Activated CD4-positive, CD25-positive, alpha-beta regulatory T cell (primary cell): ENCODE measurements at places on chromosomes 13 and 19.

DNA sequence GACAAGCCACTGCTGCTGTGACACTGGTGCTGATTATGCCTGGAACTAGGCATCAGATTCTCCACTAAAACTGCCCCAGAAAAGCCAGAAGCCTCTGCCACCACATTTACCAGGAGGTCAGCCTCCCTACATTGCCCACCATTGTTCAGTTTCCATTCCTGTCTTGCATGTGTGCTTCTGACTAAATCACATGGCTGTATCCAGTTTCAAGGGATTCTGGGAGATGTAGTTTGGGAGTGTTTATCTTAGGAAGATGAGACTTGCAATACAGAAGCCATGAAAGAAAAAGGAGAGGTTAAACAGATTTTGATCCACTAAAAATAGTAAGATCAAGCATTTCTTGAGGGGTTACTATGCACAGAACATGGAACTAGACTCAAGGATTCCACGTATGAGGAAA is 40.7 kb upstream of the SERPINE3 start:
- DNase-seq: no peak

GRCh38 chr13:39881887-39882286 is 226.4 kb downstream of the COG6 start:
- DNase-seq: no peak

- DNase-seq: no peak
These were observed 113.6 kb downstream of the ATP11A start for GRCh38 chr13:112803422-112803821.

DNA sequence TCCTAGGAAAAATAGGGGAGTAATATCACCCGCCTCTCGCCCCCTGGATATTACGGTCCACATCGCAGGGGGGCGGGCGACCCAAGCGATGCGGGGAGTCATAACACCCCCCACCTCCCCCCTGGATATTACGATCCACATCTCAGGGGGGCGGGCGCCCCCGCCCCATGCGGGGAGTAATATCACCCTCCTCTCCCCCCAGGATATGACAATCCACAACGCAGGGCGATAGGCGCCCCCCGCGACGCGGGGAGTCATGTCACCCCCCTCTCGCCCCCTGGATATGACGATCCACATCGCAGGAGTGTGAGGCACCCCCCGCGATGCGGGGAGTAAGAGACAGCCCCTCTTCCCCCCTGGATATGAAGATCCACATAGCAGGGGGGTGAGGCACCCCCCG is 684.4 kb upstream of the PCDH9 start:
- no peak for DNase-seq

DNA sequence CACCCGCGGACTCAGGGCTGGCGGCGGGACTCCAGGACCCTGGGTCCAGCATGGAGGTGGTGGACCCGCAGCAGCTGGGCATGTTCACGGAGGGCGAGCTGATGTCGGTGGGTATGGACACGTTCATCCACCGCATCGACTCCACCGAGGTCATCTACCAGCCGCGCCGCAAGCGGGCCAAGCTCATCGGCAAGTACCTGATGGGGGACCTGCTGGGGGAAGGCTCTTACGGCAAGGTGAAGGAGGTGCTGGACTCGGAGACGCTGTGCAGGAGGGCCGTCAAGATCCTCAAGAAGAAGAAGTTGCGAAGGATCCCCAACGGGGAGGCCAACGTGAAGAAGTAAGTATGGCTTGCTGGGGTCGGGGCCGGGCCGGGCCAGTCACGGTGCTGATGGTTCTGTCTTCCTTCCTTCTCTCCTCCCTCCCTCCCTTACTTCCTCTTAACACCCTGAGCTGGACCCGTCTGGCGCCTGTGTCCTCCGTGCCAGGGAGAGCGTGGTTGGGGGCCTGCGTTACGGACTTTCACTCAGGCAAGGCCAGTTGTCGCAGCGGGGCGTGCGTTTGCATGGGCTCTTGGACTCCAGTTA is 1.4 kb downstream of the STK11 start:
- DNase-seq: no peak

DNA sequence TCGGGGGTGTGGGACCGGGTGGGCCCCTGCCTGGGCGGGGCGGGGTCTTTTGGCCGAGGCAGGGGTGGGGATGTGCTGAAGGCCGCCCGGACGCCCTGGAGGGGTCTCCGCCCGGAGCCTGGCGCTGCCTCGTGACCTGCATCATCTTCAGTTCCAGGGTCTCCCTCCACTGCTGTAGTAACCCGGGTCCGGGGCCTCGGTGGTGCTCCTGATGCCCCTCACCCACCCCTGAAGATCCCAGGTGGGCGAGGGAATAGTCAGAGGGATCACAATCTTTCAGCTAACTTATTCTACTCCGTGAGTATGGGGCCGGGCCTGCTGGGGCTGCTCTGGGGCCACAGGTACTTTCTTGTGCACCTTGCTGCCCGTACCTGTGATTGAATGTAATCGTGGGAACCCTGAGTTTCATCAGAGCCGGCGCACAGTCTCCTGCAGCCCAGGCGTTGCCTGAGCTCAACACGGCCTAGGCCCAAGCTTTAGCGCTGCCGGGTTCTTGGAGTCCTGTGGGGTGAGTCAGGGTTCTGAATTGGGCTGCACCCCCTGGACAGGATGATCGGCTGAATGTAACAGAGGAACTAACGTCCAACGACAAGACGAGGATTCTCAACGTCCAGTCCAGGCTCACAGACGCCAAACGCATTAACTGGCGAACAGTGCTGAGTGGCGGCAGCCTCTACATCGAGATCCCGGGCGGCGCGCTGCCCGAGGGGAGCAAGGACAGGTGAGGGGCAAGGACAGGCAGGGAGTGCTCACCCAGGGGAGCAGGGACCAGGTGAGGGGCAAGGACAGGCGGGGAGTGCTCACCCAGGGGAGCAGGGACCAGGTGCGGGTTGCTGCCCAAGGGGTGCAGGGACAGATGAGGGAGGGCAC is 10.5 kb downstream of the PEAK3 start:
- DNase-seq: no peak

DNA sequence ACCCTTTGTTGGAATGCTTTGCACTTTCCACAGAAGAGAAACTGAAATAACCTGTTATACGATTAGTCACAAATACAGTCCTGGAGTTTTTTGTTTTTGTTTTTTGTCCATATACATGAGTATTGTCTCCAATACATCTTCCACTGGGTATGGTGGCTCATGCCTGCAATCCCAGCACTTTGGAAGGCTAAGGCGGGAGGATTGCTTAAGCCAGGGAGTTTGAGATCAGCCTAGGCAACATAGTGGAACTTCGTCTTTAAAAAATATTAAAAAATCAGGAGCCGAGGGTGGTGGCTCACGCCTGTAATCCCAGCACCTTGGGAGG is 25.0 kb downstream of the AP2S1 start:
- no peak for DNase-seq

DNA sequence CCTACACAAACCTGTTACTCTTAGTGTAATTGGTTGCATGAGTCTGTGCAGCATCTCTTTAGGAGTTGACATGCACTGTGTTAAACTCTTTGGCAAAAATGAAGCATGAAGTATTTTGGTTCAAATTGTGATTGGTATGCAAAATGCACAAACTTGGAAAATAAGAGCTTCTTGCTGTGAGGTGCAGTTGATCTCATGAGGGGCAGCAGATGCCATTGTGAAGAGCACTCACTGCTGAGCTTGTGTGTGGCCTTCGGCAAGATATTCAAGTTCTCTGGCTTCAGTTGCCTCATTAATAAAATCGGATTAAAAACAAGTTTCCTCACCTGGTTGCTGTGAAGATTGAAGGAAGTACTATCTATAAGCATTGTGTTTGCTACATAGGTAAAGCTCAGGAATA is 142.3 kb downstream of the KATNAL1 start:
- DNase-seq: no peak

GRCh38 chr19:12676384-12676792 is 5.3 kb downstream of the DHPS start:
- peak; percentile 89 for DNase-seq

- DNase-seq: no peak
These were observed 418.0 kb downstream of the NDFIP2 start for GRCh38 chr13:79898996-79899395.

GRCh38 chr19:55253842-55254624 is 4.8 kb downstream of the PPP6R1 start:
- DNase-seq: peak; percentile 57

GRCh38 chr19:17184371-17184841 is 30.8 kb upstream of the USE1 start:
- DNase-seq: no peak
